Right ventricle myocardium inferior (tissue), 1 donor: ENCODE measurements at places on chromosomes 3 and 15. TPM values are rescaled to one million over a fixed set of nuclear protein-coding genes. Genes with fewer than 3 reads are reported as not detected.

DNA sequence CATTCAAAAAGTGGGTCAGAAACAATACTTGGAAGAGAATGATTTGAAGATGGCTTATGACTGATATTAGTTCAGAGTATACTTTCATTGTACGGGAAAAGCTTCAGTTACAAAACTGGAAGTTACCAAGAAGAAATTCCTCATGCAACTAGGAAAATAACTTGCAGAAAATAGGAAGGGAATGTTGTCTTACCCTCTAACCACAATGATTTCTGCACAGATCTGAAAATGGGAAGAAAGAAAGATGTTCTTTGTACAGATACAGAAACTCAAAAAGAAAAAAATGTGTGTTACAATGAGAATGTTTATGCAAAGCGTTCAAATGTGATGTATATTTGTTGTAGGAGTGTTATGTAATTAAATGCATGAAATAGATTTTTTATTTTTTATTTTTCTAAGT, 3.7 kb downstream of the ZNF280D start:
- DNase-seq: no peak

DNA sequence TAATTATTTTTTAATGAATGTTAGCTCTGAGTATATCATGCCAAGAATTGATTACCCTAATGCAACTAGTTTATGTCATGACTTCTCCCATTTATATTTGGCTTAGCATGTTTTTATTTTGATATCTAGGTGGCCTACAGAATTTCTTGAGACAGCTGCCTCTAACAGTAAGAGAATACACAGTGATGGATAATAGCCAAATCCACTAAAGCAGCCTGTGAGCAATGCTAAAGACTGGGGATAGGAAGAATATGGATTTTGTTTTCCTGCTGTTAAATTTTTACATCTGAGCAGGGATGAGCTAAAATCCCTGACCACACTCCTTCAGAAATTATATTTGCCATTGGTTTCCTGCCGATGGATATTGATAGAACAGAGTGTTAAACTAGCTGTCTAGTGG, 149.3 kb upstream of the TGFBR2 start:
- DNase-seq: no peak

GRCh38 chr15:70164910-70165715, 67.4 kb upstream of the TLE3 start:
- DNase-seq: no peak

GRCh38 chr3:151708868-151709267, 24.9 kb upstream of the AADACL2 start:
- DNase-seq: no peak

DNA sequence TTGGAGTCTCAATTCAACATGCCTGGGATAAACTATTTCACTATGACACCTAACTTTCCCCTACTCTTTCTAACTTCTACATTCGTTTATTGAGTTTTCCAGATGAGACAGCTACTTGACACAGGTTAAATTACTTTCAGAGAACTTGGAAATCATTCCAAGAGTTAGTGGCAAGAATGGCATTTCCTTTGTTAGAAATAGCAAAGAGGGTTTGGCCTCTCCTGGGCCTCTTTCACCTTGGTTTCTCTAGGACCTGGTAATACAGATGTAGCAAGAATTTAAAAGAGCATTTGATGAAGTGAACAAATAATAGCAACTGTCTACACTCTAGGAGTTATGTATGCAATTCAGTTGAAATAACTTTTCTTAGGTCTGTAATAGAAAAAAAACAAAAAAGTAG, 748.9 kb downstream of the MECOM start:
- DNase-seq: no peak

GRCh38 chr3:153704115-153704514, 417.1 kb upstream of the ARHGEF26 start:
- no peak for DNase-seq

DNA sequence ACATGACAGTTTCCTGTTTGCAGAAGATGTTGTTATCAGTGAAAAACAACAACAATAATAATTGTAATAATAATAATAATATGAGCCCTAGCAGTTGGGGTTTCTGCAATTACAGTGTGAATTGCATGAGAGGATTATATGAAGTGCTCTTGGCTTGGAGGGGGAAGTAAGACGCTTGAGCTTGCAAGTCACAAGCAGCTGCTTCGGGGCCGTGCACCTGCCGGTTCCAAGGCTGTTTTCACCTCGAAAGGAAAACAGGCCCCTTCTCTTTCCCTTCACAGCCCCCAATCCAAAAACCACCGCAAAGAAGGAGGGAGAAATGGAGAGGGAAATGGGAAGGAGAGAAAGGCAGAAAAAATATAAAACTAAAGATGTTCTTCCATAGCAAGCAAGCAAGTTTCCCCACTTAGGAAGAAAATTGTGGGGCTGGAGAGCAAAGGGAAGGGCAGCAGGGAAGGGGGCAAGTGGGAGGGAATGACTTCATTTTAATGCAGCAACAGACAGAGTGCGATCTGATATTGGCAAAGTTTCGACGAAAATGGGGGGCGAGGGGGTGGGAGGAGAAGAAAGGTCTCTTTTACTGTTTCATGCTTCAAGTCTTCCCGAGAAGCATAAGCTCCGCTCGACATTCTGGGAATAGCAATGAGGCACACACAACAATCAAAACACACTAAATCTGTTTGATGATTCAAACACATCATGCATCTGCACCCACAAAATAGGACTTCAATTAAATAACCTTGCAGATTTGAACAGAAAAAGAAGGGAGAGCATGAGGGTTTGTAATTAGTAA, 284.2 kb upstream of the ATP11B start:
- DNase-seq: no peak

DNA sequence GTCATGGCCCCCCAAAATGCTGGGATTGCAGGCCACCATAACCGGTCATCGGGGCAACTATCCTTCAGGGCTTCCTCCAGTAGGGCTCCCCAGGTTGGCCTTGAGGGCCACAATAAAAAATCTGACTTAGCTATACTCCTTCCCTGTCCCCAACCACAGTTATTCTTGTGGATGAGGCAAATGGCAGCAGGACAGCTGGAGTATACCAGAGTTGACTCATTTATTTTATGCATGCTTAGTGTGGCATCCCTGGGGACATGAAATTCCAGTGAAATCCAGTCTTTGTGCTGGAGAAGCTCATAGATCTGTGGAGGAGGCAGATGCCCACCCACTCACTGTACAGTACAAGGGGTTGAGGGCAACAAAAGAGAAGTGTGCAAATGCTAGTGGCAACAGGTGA, 109.5 kb downstream of the RORA start:
- DNase-seq: no peak

GRCh38 chr15:57823325-57823882, 116.9 kb downstream of the POLR2M start:
- no peak for DNase-seq

DNA sequence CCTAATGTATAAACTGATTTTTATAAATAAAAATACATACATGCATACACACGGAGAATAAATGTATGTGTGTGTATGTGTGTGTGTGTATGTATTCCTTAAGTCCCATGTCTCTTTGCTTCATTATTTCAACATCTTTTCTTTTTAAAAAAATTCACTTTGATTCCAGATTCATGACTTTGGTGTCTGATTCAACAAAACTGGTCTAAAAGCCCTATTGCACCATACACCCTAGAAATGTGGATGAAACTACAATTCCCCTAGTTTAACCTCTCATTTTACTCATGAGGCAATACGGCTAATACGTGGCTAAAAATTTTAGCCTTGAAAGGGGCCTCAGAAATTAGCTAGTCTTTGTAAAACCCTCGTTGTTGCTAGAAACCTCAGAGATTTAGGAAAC, 228.1 kb downstream of the ADAMTS9 start:
- DNase-seq: no peak

DNA sequence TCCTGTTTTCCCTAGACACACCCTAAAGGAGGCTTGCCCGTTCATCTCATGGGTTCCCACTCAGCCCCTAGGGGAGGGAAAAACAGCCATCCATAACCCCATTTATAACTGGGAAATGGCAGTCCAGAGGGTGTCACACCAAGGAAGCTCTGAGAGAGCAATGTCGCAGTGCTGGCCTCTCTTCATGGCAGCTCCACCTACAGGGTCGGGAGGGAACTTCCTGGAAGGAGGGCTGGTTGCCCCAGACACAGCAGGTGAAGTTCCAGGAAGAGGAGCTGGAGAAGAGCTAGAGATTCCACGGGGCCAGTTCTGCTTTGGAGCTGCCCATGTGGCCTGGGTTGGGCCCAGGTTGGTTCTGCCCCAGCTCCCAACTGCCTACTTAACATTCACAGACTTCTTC, 22.3 kb upstream of the LINGO1 start:
- DNase-seq: no peak

GRCh38 chr3:120440001-120440703, 10.6 kb downstream of the FSTL1 start:
- no peak for DNase-seq

- DNase-seq: no peak
Measured at GRCh38 chr3:108145578-108145977, 54.7 kb upstream of the CD47 start.

DNA sequence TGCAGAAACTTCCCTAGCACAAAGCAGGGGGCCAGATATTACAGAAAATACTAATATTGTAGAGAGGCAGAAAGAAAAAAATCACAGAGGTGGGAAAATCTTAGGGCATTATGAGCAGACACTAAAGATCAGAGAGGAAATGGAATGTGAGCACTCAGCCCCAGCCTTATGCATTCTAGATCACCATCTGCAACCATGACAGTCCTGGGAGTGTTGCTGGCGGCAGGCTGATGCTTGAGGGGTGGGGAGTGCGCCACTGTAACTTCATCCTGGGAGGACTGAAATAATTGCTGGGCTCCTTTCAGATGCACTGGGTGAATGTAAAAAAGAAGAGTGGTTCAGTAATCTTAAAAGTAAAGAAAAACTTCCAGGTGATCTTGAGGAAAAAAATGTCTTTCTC, 427.6 kb upstream of the SEMA6D start:
- DNase-seq: no peak

GRCh38 chr3:16841041-16841753, 43.6 kb upstream of the PLCL2 start:
- no peak for DNase-seq

GRCh38 chr3:97350971-97351370, 413.6 kb upstream of the ARL6 start:
- no peak for DNase-seq

- no peak for DNase-seq
Measured at GRCh38 chr15:98437752-98438151, 210.6 kb upstream of the IGF1R start.

DNA sequence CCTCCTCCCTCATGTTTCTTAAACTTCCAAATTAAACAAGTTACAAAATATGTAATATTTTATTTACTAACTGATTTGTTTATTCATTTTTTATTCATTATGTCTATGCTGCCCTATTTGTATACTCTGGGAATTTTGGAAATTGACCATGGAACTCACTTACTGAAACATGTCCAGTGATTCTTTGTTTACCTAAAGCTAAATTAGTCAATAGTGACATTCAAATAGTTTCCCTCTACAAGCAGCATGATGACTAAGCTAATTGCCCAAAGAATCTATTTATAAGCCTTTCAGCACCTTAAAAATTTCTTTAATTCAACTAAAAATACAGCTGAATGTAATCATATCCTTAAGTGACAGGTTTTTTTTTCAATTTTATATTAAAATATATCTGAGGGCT, 437.7 kb downstream of the SI start:
- no peak for DNase-seq

GRCh38 chr3:59064276-59064675, 14.5 kb upstream of the CFAP20DC start:
- DNase-seq: no peak

DNA sequence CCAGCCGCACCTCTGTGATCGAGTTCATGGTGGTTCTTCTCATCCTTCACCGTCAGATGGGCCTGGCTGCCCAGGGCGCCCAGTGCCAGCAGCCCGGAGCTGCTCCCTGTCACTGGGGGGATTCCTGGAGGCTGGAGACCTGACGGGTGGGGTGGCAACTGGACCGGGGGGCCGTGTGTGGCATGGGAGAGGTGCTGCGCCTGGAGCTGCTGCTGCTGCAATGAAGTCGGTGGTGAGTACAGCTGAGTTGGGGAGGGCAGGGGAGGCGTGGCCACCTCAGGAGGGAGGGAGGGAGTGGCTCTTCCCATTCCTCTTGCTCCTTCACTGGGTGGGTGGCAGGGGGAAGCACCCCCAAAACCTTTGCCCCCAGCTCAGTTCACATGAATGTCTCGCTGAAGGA, 31.7 kb downstream of the TLE3 start:
- no peak for DNase-seq

GRCh38 chr15:75721480-75721922, 8.9 kb upstream of the CSPG4 start:
- DNase-seq: no peak

DNA sequence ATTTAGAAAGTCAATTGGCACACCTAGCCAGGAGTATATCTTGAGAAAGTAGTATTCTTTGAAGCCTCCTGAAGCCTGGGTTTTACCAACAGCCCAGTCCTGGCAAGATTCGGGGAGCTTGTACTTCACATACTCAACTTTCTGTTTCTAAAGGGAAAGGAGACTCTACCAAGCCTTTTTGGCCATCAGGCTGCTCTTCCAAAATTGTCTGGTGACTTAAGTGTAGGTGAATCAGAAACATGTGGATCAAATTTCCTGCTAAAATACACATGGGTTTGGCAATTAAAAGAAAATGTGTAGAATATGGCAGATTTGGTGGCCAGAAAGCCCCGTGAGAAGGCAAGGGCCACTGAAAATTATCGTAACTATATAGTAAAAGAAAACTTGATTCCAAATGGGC, 15.9 kb upstream of the GREM1 start:
- no peak for DNase-seq

- DNase-seq: no peak
Measured at GRCh38 chr3:115975353-115975752, 352.0 kb downstream of the GAP43 start.

- no peak for DNase-seq
Measured at GRCh38 chr3:40875581-40875980, 323.7 kb upstream of the CTNNB1 start.

DNA sequence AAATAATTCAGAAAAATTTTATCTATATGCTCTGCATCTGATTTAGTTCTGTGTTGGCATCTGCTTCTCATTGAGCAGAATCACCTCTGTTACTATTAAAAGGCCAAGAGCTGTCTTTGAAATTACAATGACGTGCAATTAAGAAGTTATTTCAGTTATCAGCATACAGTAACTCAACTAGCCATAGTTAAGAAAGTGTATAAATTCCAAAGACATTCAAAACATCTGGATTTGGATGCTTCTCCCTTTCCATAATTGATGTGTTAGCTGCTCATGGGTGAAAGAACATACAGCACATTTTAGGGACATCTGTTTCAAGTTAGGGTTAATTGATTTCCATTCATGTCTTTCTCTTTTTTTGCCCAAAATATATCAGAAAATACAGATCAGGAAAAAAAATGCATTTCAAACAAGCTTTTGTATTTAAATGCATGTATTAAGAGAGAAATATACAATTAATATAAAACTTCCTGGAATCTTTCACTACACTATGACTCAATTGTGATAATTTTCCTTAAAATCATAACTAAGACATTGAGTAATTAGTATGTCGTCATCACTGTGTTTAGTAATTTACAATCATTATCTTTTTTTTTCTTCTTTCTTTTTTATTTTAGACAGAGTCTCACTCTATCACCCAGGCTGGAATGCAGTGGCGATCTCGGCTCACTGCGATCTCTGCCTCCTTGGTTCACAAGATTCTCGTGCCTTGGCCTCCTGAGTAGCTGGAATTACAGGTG, 82.7 kb upstream of the MBNL1 start:
- no peak for DNase-seq

- DNase-seq: no peak
Measured at GRCh38 chr3:11434017-11434526, 161.9 kb downstream of the ATG7 start.

The RARB gene
- 17.5 TPM for total RNA-seq

The FETUB gene
- not detected for total RNA-seq

The TRIM42 gene
- not detected for total RNA-seq

The CASR gene
- not detected for total RNA-seq

The SLC12A8 gene
- 0.19 TPM for total RNA-seq

The AGBL1 gene
- not detected for total RNA-seq

The RTP4 gene
- total RNA-seq: 1.2 TPM

The NR2F2 gene
- 14.2 TPM for total RNA-seq
